Mesothelial cell of epicardium (in vitro differentiated cells): ENCODE measurements at places on chromosomes 4 and X. TPM values are rescaled to one million over a fixed set of nuclear protein-coding genes. Genes with fewer than 3 reads are reported as not detected.

- DNase-seq: no peak
- H3K4me3 ChIP-seq: no peak overlapping the region
- H3K27me3 ChIP-seq: no peaks in the 10 kb centered on the region
- peaks cover 5% of the 10 kb centered on the region for H3K4me1 ChIP-seq
Measured at GRCh38 chr4:89242864-89243732, 64.5 kb downstream of the GPRIN3 start.

DNA sequence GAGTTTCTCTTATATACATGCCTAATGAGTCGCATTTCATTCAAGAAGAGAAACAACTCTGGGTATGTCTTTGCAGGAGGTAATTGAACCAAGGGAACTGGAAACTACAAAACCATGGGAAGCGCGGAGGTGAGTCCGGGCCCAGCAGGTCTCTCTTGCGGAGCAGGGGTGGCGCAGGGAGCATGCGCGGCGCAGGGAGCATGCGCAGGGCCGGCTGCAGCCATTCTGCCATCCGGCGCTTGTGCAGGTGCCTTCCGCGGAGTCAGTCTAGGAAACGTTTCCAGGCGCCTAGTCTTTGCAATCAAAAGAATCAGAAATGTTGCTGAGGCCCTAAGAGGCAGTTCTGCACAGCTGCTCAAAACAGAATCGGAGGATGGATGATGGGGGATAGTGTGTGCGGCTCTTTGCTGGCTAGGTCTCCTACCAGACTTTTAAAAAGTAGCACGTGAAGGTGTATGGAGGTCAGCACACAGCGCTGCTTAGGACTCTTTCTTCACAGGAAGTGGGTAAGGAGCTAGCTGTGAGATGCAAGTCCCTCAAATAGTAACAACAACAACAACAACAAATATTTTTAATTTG is 433.8 kb upstream of the FAT1 start:
- no peaks in the 10 kb centered on the region for H3K4me1 ChIP-seq
- no peak for DNase-seq
- H3K36me3 ChIP-seq: no peaks in the 10 kb centered on the region
- H3K27me3 ChIP-seq: no peaks in the 10 kb centered on the region
- no peak overlapping the region for H3K4me3 ChIP-seq

- DNase-seq: no peak
- H3K27ac ChIP-seq: no peak overlapping the region
- H3K36me3 ChIP-seq: no peaks in the 10 kb centered on the region
Measured at GRCh38 chr4:136505020-136505419, 1027.3 kb downstream of the PCDH18 start.

DNA sequence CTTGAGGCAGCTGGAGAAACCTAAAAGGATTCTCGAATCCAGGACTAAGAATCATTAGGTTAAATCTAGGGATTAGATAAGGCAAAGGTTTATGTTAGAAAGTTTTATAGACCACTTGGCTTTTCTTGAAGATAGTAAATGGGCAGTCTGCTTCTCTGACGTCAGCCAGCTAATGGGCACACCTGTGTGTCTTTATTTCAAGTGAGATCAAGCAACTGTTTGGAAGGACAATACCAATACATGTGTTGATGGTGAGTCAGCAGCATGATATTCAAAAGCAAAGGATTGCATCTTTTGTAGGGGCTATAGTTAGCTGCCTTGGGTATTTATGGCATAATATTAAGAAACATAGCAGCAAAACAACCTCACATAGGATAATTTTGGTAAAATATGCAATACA is 46.5 kb upstream of the GRPR start:
- peaks cover 6% of the 10 kb centered on the region for H3K36me3 ChIP-seq
- H3K27ac ChIP-seq: no peak overlapping the region
- H3K27me3 ChIP-seq: no peaks in the 10 kb centered on the region
- no peak overlapping the region for H3K4me3 ChIP-seq

- H3K36me3 ChIP-seq: no peaks in the 10 kb centered on the region
- H3K27me3 ChIP-seq: no peaks in the 10 kb centered on the region
- H3K4me1 ChIP-seq: no peaks in the 10 kb centered on the region
- no peak overlapping the region for H3K27ac ChIP-seq
- DNase-seq: no peak
Measured at GRCh38 chr4:148333265-148333664, 108.9 kb downstream of the NR3C2 start.

GRCh38 chr4:106329041-106329618 is 12.8 kb downstream of the AIMP1 start:
- no peak overlapping the region for H3K4me3 ChIP-seq
- DNase-seq: no peak
- H3K27ac ChIP-seq: no peak overlapping the region
- H3K36me3 ChIP-seq: peaks cover 32% of the 10 kb centered on the region

DNA sequence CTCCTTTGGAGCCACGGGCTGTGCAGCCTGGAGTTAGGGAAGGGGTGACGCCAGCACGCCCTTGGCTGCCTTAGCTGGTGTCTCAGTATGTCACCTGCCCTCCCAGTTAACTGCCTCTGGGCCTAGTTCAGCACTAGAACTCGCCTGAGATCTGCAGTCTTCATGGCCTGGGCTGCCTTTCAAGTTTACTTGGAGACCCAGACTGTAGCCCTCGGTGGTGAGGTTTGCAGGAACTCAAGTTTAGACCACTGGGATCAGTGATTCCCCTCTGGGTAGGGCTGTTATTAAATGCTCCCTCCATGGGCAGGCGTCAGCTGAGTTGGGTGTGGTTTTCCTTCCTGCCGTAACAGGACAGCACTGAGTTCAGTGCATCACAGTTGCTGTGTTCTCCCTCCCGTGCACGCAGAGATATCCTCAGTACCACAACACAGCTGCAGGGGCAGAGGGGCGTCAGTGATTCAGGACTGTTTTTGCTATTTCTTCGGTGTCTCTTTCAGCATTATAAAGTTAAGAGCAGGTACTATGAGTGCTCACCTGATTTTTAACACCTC is 30.5 kb downstream of the PLAC8 start:
- no peaks in the 10 kb centered on the region for H3K27me3 ChIP-seq
- H3K27ac ChIP-seq: no peak overlapping the region
- no peaks in the 10 kb centered on the region for H3K4me1 ChIP-seq
- H3K36me3 ChIP-seq: no peaks in the 10 kb centered on the region

GRCh38 chrX:108306086-108306485 is 132.1 kb downstream of the COL4A6 start:
- H3K4me1 ChIP-seq: peaks cover 36% of the 10 kb centered on the region
- no peak overlapping the region for H3K27ac ChIP-seq
- H3K4me3 ChIP-seq: no peak overlapping the region
- no peaks in the 10 kb centered on the region for H3K36me3 ChIP-seq

- H3K27me3 ChIP-seq: no peaks in the 10 kb centered on the region
- H3K36me3 ChIP-seq: no peaks in the 10 kb centered on the region
- no peak for DNase-seq
- no peak overlapping the region for H3K27ac ChIP-seq
Measured at GRCh38 chr4:153528705-153529485, 62.7 kb downstream of the TMEM131L start.

DNA sequence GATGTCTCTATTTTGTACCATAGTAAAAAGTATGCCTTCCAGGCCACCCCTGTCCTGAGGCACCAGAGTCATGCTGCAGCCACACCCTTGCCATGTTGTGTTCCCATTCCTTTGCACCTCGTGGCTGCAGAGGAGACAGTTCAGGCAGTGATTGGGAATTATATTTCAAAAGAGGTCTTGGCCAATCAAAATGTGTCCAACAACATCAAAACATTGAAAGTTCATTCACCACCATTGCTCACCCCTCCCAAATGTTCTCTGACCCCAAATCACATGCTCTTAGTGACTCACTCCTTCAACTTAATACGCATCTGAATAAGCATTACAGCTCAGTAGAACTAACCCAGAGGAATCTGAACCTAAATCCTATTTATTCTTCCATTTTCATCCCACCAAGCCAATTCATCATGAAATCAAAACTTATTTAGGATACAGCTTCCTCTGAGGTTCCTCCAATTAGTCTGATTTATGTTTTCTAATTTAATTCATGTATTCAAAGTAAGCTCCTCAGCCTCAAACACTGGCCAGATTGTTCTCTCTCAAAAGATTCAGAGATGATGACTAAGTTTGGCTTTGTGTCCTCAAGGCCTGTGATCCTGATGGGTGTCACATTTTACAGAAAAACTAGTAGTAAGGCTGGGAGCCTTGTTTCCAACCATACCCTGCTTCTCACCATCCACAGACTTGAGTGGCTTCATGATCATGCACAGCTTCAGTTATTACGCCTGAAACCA is 323.2 kb upstream of the INTU start:
- no peak overlapping the region for H3K27ac ChIP-seq
- no peaks in the 10 kb centered on the region for H3K27me3 ChIP-seq
- no peak overlapping the region for H3K4me3 ChIP-seq
- no peak for DNase-seq

GRCh38 chr4:161696944-161697343 is 466.9 kb downstream of the FSTL5 start:
- H3K4me3 ChIP-seq: no peak overlapping the region
- H3K36me3 ChIP-seq: no peaks in the 10 kb centered on the region
- no peaks in the 10 kb centered on the region for H3K4me1 ChIP-seq

SOD3 gene
- total RNA-seq: 5.7 to 6.5 TPM (median 5.8 TPM) in 3 replicates

MAGIX gene
- total RNA-seq: 6.3 to 7.1 TPM (median 6.4 TPM) in 3 replicates
